Right ventricle myocardium inferior (tissue), 1 donor: ENCODE measurements at places on chromosomes 11 and 22. TPM values are rescaled to one million over a fixed set of nuclear protein-coding genes. Genes with fewer than 3 reads are reported as not detected.

Gene PLAAT5
- total RNA-seq, result 4.8 TPM

Gene ANO5
- 59.1 TPM for total RNA-seq

Gene OR8B2
- total RNA-seq, result not detected

Gene GRIA4
- not detected for total RNA-seq

Gene TIMP3
- 288 TPM for total RNA-seq

Gene LRRC10B
- 0.60 TPM for total RNA-seq
